GOT3 (cell line): ENCODE measurements at places on chromosomes 16 and 17.

DNA sequence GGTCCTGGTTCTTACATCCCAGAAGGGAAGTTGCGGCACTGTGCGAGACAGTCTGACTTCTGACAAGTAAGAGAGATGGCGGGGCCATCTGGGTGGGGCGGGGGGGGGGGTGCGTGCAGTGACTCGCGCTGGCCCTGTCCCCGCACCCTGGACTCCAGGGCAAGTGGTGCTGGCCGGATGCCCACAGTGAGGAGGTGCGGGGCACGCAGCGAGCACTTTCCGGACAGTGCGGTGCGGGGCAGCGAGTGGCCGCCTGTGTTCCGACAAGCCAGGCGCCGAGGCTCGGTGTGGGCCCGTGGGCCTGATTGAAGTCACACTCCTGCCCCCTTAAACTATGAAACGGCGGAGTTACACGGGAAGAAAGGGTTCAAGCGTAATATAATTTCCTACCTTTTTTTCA is 106.4 kb downstream of the BANP start:
- DNase-seq: no peak

DNA sequence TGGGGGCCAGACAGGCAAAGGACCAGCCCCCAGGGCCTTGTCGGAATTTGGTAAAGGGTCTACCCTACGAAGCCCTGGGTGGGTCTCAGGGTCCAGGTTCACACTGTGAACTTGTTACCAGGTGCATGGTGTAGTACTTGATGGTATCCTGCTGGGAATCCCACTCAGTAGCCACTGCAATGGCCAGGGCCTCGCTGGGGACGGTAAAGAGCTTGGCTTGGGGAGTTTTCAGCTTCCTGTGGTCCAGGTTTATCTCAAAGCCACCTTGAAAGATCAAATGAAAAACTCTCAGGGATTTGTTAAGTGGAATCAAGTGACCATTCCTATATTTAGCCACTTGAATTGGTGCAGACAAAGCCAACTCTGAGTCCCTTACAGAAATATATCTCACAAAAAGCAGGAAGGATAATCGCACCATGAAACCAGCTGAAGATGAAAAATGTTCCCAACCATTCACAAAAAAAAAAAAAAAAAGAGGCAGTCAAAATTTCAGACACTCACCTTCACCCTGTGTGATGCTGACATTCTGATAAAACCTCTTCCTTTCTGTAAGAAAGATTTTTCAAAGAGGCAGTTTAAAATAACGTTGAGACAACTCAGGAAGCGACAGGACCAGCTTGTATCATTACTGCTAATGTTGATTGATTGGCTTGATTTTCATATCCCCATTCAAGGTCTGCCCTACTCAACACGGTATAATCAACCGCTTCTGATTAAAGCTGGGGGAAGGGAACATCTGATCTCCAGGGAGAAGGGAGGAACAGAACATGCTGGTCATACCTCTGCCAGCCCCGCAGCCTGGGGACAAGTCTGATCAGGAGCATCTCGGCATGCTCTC is 10.6 kb downstream of the ATPAF2 start:
- DNase-seq: no peak

- no peak for DNase-seq
Measured at GRCh38 chr17:80033840-80034239, 1.8 kb downstream of the TBC1D16 start.

- no peak for DNase-seq
Measured at GRCh38 chr16:50354629-50355456, 13.9 kb downstream of the BRD7 start.

DNA sequence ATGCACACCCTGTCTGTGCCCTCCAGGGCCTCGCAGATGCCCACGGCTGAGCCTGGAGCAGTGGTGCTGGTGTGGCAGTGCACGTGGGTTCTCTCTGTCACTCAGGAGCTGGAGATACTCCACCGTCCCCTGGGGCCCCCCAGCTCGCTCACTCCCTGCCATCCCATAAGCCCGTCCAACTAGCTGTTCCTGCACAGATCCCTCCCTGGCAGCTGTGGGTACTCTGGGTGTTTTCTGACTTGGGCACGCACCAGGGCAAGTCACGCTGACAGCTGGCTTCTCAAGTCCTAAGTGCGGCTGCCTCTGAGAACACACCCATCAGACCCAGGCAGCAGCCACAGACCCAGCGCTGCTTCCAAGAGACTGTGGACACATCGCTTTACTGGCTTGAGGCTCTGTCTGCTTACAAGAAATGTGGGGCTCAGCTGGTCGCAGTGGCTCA is 25.4 kb upstream of the ITGB4 start:
- DNase-seq: no peak

- no peak for DNase-seq
Measured at GRCh38 chr17:48074322-48075081, 26.3 kb downstream of the NFE2L1 start.

- no peak for DNase-seq
Measured at GRCh38 chr16:25914357-25914962, 222.7 kb downstream of the HS3ST4 start.

GRCh38 chr17:44581868-44582267 is 24.6 kb downstream of the FZD2 start:
- no peak for DNase-seq

GRCh38 chr17:9291912-9292560 is 270.7 kb downstream of the NTN1 start:
- DNase-seq: no peak

- DNase-seq: no peak
Measured at GRCh38 chr17:67566656-67567055, 151.1 kb upstream of the NOL11 start.

- no peak for DNase-seq
Measured at GRCh38 chr16:3369073-3369472, 13.4 kb downstream of the OR2C1 start.

DNA sequence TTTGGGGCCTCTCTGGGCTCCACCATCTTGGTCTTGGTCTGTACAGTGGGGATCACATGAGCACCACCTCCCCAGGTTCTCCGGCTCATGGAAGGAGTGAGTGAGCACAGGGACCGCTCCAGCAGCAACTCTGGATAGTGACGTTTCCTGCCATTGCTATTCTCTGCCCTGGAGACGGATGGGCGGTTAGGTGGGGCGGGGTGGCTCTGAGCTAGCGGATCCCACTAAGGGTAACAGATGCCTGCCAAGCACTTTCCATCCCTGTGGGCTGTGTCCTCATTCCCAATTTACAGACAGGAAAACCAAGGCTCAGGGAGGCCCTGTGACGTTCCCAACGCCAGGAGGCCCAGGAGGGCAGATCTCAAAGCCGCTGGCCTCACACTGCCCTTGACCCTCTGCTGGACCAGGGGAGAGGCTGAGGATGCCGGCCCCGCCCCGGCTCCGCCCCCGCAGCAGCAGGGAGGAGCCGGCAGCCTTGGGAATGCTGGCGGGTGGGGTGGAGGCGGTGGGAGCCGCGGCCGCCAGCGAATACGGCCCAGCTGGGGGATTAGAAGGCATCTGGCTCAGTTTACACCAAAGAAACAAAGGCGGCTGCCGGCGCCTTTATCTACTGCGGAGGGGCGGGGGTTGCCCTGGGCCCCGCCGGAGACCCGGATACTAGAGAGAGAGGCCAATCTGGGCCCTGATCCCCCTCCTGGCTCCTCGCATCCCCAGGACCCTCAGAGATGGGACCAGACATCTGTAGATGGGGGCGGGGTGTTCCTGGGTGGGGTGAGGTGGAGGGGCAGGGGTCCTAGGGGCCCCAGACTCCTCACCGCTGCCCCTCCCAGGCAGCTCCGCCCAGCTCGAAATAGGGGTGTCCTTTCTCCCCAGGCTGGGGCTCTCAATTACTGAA is 122.3 kb upstream of the CIBAR2 start:
- DNase-seq: no peak

GRCh38 chr17:29084541-29085146 is 41.7 kb downstream of the PIPOX start:
- no peak for DNase-seq

DNA sequence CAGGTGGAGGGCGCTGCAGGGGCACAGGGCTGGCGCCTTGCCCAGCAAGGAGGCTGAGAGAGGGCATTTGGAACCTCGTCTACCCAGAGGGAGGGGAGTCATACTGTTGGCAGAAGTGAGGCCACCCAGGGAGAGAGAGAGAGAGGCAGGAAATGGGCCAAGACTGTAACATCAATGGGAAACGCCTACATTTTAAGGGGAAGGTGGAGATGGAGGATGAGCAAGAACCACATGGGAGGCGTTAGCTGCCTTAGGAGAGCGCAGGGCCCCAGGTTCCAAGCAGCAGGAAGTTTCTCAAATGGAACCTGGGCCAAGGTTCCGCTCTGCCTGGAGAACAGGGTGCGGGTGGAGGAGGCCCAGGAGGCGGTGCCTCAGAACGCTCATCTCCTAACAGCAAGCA is 2.7 kb upstream of the WFDC1 start:
- no peak for DNase-seq

GRCh38 chr16:70444249-70445063 is 5.6 kb upstream of the ST3GAL2 start:
- no peak for DNase-seq

GRCh38 chr16:89485701-89486246 is 4.6 kb downstream of the ANKRD11 start:
- no peak for DNase-seq

GRCh38 chr16:50271148-50272041 is 5.0 kb downstream of the ADCY7 start:
- no peak for DNase-seq

- no peak for DNase-seq
Measured at GRCh38 chr16:17426451-17426850, 44.3 kb downstream of the XYLT1 start.

GRCh38 chr17:66375121-66375520 is 72.7 kb downstream of the PRKCA start:
- no peak for DNase-seq

DNA sequence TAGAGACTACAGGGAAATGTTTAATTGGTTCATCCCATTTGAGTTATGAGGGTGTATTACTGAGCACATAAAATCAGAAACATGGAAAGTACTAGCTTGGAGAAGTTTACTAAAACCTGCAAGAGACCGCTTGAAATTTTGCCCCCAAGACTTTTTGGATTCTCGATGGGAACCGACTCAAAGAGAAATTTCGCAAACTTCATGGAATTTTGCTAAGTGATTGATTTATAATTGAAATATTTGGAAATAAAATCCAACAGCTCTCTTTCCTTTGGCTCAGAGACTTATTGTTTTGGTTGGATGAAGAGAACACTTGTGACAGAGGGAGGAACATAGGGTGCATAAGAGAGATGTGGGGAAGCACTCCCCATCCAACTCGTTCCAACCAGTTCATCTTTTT is 574.4 kb downstream of the WWOX start:
- no peak for DNase-seq

DNA sequence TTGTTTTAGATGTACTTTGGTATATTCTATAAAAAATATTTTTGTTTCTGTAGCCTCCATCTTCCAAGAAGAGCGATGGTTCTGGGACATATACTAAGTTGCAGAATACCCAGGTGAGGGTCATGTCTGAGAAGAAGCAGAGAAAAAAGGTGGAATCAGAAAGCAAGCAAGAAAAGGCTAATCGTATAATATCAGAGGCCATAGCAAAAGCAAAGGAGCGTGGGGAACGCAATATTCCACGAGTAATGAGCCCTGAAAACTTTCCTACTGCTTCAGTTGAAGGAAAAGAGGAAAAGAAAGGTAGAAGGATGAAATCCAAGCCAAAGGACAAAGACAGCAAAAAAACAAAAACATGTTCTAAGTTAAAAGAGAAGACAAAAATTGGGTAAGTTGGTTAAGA is 154.6 kb downstream of the CHD9 start:
- DNase-seq: no peak

DNA sequence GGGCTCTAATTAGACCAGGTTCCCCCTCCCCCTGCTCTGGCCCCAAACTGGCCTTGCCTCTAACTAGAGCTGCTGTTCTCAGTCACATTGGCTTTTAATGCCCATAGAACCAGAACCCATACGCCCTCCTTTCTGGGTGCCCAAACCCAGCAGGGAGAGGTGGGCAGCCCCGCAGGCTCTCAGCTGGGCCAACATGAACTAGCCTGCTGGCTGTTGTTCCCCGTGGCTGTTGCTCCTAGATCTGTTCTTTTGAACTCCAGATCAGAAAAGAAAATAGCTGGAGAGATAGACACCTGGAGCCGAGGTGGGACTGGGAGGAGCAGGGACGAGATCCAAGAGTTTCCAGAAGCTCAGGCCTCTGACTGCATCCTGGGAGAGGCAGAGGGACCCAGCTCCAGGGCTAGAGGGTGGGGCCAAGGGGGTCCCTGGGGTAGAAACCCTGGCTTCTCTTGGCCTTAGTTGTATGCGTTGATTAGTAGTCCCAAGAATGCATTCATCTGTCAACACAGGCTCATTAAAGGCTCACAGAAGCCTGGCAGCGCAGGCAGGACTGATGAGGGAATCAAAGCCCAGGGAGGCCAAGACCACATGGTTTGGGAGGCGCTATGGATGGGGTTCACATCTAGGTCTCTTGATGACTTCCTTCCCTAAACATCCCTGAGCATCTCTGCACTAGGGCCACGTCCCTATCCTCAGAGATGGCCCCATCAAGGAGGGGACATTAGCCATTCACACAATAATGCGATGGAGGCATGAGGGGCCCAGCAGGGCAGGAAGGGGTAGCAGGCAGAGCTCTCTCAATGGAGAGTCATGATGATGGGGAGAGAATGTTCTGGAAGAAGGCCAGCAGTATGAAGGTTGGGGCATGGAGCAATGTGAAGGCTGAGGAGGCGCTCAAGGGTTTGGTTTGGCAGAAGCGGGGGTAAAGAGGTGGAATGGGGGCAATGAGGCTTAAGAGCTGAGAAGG is 1.3 kb upstream of the CPSF4L start:
- DNase-seq: no peak

- no peak for DNase-seq
Measured at GRCh38 chr17:79871131-79871530, 31.9 kb upstream of the CBX4 start.

DNA sequence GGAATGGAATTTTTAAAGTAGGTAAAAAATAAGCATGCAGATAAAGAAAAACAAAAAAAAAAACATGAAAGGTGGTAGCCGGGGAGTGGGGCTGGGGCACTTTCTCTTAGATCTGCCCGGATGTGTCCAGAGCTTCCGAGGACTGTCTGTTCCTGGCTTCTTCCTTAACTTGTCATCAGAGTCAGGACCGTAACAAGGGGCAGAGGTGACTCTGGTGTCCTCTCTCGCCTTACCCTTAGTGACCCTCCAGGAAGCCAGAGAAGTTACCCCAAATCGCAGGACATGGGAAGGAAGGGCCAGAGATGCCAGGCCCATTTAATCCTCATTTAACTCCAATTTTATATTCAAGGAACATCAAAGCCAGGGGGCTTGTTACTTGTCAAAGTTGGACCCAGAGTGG is 115.5 kb downstream of the ABCC6 start:
- DNase-seq: no peak

DNA sequence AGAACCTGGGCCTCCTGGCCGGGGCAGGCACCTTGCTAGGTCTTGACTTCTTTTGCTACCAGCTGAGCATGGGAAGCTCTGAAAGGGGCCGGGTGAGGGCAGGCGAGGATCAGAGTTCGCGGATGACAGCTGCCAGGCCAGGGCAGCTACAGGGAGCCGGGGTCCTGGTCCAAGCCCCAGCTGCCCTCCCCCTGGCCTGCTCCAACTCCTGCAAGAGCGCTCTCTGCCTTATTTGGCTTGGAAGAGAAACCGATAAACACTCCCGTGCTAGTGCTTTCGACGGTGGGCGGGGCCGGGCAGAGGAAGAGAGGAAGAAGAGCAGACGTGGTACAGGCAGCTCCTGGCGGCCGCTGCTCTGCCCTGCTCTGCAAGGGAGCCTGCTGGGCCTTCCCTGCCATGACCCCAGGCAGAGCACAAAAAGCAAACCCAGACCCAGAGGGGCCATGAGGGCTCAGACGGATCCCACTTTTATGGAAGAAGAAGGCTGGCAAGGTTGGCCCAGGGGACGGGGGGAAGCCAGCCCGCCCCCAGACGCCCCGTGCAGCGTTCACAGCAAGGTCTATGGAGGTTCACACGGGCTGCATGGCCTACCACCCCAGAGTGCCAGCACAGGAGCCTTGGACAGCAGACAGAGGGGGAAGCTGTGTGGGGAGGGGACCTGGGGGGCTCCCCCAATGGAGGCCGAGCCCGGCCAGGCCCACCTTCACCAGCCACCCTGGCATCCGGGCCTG is 25.6 kb downstream of the PIEZO1 start:
- no peak for DNase-seq
